ENCODE measurements at places on chromosomes 1 and 21.

DNA sequence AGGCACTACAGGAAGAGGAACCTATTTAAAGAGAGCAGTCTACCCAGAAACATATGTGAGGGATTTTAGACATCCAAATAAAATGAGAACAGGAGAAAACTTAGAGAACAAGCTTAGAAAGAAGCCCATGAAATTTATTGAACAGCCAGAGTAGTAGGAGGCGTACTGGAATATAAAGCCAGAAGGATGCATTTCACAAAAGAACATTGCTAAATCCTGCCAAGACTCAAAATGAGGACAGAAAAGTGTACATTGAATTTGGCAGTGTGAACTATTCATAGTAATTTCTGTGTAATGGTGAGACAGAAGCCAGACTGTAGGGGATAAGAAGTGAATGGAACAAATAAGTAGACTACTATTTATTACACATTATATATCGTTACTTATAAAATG is 22.5 kb downstream of the CEPT1 start:
- DNase-seq = no peak

DNA sequence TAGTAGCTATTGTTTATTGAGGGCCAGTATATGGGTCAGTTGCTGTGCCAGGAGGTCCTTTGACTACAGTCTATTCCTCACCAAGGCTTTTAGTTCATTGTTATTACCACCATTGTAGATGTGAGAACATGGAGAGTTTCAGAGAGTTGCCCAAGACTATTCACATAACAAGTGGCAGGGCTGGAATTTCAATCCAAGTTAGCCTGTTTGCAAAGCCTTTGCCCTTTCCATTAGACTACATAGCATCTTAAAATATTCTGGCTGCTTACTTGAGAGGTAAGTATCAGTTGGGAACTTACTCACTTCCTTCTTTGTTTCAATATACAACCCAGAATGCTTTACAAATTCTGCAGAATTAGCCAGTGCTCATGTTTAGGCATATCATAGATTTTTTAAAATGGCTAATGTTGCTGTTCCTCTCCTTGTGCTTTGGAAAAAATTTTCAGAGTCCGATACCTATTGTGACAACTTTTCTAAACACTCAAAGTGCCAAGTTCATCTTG is 141.2 kb downstream of the FGGY start:
- DNase-seq = no peak

DNA sequence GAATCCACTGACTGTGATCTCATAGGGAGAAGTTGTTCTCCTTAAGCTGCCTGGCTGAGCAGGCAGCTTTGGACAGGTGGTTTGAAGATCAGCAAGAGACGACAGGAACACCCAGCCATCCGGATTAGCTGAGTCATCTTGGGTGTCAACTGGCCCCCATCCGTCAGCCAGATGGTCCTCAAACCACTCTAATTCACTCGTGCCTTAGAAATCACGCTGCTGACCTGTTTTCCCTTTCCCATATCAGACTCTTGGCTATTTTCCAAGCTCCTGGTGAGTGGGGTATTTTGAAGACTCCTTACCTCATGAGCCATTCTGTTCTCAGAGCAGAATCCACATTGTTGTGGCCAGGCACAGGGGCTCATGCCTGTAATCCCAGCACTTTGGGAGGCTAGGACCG is 149.1 kb upstream of the L1TD1 start:
- DNase-seq = no peak

DNA sequence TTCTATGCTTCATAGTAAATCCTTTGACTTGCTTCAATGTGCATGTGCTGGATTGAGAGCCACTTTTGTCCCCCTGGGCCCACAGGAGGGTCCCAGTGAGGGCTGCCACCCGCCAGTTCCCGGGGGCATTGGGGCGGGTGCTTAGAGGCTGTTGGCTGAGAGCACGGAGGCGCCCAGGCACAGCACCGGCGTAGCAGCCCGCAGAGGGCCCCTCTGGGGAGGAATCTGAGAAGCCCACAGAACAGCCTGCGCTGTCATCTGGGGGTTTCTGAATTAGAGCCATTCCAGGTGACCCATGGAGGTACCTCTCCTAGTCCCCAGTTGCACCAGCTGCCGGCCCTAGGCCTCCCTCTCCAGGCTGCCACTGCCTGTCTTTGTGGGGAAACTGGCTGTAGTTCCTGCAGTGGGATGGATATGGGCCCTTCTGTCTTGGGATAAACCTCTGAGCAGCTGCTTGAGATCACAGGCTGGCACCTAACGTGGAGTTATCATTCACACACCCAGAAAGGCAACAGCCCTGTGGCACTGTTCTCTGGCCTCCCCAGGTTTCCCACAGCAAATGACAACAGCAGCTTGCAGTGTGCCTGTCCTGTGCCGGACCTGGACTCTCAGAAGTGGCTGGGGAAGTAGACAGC is 39.5 kb downstream of the TMEM51 start:
- peak; percentile 3 for DNase-seq

GRCh38 chr1:101107496-101108110 is 82.0 kb upstream of the DPH5 start:
- no peak for DNase-seq

DNA sequence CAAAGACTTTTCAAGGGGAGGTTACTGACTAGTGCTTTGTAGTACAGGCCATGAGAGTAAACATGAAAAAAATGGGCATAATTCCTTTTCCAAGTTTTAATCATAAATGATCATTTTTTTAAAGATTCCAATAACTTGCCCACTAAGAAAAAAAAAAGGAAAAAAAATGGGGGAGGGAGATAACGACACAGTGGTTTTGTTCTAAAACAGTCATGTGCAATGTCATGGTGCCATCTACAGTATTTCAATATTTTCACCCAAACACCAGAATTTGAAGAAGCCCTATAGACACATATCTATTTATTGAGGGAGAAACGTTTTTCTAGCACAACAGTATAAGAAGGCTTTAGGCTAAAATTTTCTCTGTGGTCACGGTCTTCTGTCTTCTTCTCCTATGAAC is 250.2 kb downstream of the LTN1 start:
- DNase-seq = no peak

- no peak for DNase-seq
Measured at GRCh38 chr1:2558861-2559260, 2.7 kb downstream of the TNFRSF14 start.

GRCh38 chr1:225863167-225863566 is 19.0 kb downstream of the TMEM63A start:
- no peak for DNase-seq

DNA sequence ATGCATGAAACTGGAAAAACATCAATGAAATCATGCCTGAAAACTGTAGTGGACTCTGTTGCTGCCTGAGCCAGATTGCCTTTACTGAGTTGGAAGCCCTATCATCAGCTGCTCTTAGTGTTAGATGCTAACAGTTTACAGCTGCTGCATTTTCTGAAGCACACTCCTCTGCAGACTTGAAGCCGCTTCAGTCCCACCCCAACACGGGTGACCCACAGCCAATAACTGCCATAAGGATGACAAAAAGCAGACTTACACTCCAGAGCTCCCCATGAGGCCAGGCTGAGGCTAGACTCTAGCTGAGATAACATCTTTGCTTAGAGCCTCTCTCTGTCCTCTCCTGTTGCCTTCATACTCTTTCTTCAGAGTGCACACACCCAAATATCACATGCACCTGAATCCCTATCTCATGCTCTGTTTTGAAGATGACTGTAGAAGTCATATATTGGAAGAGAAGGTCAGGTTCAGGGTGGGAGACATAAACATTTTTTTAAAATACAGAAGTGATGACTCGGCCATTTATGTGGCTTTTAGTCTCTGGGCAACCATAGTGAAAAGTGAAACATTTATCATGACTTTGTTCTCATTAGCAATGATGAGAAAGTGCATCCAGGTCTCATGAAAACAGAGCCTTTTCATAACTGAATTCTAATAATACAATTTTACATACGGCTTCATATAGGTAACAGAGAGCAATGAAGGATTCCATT is 161.0 kb downstream of the KCNK2 start:
- no peak for DNase-seq

- DNase-seq = no peak
Measured at GRCh38 chr21:37837381-37837780, 78.9 kb downstream of the KCNJ6 start.

GRCh38 chr1:51941528-51941927 is 49.0 kb downstream of the RAB3B start:
- DNase-seq = no peak

DNA sequence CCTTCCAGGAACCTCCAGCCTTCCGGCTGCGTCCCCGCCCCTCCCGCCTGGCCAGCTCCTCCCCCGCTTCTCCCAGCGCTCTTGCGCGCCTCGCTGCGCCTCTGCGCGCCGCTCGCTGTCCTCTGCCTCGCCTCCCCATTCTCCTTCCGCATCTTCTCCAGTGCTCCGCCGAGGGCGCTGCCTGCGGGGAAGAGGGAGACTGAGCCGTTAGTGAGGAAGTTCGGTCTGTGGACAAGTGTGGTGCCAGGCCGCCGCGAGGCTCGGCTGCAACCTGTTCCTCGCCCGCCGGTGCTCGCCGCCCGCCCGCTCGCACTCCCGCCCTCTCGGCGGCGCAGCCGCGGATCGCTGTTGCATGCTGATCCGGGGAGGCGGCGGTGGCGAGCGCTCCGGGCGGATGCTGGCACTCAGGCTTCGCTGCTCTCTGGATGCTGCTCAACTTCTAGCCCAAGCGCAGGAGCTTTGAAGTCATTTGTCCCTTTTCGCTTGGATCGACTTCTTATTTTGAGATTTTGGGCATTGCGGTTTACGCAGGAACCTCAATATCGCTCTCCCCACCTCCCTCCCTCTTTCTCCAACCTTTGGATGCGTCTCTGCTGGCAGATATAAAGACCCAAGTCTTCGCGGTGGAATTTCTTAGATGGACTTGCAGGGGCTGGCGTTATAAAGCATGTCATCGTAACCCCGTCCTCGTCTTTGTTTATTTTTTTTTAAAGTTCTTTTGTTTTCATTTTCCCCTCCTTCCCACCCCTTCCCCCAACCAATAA is 614 bp upstream of the CACNA1E start:
- DNase-seq = peak; percentile 2

GRCh38 chr1:68431076-68431475 is 18.7 kb downstream of the RPE65 start:
- DNase-seq = no peak

DNA sequence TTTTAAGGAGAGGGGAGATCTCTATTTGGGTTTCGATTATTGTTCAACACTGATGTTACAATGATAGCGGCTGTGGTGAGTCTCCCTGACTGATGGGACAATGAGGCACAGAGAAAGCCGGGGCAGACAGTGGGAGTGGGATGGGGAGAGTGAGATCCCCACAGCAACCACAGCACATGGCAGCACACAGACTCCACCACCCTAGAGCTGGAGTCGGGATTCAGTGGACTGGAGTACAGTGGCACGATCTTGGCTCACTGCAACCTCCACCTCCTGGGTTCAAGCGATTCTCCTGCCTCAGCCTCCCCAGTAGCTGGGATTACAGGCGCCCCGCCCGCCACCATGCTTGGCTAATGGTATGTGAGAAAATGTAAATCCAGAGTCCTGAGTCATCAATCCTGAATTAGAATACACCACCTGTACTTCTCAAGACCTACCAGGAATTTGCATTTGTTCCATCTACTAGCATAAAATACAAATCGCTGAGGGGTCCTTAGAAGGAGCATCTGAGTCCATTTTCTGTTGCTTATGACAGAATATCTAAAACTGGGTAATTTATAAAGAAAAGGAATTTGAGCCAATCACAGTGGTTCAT is 125.8 kb downstream of the TOMM20 start:
- no peak for DNase-seq

DNA sequence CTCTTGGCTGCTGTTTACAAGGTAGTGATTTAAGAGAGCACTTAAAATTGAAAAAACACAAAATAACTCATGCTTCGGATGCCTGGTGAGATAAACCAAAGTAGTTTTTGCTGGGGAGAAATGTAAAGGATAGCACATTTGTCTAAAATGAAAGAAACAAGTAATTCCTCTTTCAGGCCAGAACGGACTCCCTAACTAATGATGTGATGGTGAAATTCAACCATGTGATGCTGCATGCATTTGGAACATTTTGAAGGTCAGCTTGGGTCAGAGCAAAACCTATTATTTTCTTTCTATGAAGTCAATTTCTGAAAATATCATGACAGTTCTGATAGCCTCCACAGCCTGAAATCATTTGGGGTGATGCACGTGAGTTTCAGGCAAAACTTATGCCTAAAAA is 27.6 kb downstream of the NMNAT2 start:
- no peak for DNase-seq

DNA sequence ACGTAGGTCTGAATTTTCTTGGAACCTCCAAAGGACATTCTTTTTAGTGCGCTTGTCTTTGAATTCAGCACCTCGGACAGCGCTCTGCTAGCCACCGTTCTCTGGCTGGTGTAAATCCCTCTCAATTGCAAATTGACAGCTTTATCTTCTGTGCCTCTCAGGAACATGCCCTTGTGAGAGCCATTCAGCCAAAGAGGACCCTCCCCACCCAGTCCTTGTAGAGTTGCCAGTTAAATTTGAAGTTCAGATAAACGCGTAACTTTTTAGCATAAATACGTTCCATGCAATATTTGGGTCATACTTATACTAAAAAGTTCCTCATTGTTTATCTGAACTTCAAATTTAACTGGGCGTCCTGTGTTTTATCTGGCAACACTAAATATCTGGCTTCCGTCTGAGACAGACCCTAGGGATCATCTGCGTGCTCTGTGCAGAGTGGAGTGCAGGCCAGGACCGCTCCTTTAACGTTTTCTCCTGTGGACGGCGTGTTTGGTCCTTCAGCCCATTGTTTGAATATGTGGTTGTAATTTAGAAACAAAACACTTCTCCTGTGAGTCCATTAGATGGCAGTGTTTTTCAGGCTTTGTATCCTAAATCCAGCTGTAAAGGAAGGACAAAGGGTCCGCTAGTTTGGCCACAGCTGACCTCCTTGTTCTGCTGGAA is 7.0 kb downstream of the KCNAB2 start:
- DNase-seq = no peak

- no peak for DNase-seq
Measured at GRCh38 chr1:58064166-58064565, 482.4 kb downstream of the OMA1 start.

- DNase-seq = no peak
Measured at GRCh38 chr1:64995316-64995715, 29.0 kb upstream of the JAK1 start.

- DNase-seq = no peak
Measured at GRCh38 chr1:2327841-2328240, 63.5 kb downstream of the MORN1 start.

GRCh38 chr1:228307218-228308023 is 99.2 kb downstream of the TRIM11 start:
- DNase-seq = no peak

GRCh38 chr1:44305962-44306422 is 49.1 kb downstream of the ERI3 start:
- DNase-seq = no peak

GRCh38 chr1:194024659-194025058 is 838.2 kb upstream of the B3GALT2 start:
- no peak for DNase-seq

Measured in NCI-H1436 treated with DMSO at 0.1 percent for 48 hours (cell line).